ENCODE measurements at places on chromosomes 7 and 10.

- no peak for DNase-seq
Measured at GRCh38 chr7:30900803-30901362, 10.8 kb upstream of the AQP1 start.

DNA sequence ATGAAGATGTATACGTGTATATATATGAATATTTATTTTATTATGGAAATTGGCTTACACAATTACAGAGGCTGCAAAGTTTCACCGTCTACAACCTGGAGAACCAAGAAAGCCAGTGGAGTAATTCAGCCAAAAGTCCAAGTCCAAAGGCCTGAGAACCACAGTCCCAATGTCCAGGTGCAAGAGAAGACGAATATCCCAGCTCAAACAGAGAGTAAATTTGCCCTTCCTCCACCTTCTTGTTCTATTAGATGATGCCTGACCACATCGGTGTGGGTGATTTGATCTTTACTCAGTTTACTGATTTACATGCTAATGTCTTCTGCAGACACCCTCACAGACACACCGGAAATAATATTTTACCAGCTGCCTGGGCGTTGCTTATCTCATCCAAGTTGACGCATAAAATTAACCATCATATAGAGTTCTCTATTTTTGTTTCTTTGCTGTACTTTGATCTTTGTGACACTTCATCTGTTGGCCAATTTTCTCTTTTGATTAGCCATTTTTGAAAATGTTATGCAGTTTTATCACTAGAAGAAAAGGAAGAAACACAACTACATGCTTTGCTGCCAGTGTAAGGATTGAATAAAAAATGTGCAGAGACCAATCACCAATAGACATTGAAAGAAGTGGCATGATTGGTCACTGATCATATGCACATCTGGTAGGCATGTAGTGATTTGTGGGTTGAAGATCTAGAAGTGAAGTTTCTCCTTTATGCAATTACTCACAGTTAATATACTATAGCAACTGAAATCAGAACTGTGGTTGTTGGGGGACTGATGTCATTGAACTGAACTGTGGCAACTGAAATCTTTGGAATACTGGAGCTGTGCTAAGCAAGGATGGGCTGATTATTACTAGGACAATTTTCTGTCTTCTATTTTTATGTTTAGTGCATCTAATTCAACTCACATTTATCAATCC is 68.5 kb downstream of the EPDR1 start:
- DNase-seq, result no peak

DNA sequence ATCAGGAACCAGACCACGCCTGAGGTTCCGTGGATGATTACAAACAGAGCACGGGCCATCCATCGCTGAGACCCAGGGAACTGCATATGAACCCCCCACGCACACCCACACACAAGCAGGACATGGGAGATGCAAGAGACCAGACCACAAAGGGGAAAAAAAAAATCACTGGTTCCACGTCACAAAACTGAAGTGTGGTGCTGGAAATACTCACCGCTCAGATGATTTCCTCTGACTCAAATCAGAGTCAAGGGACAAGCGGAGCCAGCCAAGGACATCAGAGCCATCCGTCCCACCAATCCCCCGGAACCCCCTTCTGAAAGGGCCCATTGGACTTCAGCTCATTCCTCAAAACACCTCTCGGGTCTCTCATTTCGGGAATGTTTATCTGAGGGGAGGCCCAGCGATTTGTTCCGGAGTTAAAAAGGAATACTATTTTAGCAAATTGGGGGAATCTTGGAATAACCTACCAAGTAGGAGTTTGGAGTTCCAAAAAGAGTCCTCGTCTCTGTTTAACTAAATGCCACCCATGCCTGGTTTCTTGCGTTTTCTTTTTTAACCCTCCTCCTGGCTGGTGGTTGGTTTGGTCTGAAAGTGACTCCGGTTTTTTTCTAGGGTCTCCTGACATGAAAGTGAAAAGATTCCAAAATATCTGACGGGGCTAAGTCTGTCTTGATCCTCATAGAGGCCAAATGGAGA is 15.0 kb downstream of the SNX8 start:
- DNase-seq, result no peak

- DNase-seq, result no peak
Measured at GRCh38 chr10:89228962-89229361, 21.8 kb upstream of the CH25H start.

DNA sequence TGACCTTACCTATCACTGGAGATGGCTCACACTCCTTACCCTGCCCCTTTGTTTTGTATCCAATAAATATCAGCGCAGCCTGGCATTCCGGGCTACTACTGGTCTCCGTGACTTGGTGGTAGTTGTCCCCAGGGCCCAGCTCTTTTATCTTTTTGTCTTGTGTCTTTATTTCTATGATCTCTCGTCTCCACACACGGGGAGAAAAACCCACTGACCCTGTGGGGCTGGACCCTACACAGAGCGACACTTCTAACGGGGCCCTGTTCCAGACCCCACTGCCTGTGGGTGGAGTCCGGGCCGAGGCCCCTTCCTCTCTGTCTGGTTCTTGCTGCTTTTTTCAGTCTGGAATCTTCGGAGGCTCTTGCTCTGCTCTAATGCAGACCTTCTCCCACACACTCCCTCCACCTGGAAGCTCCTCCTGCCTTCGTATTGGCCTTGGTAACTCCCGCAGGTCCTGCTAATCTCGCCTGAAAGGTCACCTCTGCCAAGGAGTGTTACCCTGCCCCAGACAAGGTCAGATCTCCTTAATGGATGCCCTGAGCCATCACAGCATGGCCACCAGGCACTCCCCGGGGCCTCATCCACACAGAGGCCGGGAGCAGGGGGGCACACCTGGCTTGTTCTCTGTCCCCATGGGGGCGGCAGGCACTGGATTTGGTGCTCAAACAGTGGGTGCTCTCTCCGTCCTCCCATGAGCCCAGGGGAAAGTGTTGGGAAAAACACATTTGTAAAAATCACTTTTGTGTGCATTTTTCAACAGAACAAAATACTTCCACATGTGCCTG is 531.7 kb downstream of the PTPRN2 start:
- DNase-seq, result no peak

- DNase-seq, result no peak
Measured at GRCh38 chr10:76430061-76430645, 998.7 kb downstream of the LRMDA start.

DNA sequence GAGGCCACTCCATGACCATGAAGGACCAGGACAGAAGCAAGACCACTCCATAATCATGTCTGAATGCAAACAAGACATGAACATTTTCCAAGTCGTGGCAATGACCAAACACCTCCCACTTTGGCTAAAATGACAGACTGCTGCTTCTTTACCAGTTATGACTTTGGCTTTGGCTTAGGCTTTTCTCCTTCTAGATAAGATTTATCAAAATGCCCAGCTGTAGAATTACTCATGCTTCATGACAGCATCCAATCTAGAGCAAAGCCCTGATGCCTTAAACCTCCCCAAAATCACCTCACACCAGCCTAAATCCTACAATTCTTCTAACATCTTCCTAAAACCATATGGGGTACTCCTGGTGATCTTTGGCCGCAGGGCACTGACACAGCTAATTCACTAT is 102.1 kb downstream of the VPS41 start:
- no peak for DNase-seq

DNA sequence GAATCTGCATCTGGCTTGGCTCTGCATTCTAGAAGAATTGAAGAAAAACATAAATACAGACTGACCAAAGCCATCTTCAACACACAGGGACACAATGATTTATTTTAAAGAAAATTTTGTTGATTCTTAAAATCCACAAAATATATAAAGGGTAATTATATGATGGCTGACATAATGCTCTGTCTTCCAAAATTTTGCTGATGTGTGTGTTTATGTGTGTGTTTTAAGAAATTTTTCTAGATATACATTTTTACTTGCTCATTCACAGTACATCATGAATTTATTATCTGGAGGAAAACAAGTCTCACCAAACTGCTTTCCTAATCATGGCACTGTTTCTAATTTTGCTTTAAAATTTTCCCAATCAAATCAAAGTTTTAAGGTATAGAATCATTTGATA is 442.6 kb downstream of the PARD3 start:
- DNase-seq, result no peak

DNA sequence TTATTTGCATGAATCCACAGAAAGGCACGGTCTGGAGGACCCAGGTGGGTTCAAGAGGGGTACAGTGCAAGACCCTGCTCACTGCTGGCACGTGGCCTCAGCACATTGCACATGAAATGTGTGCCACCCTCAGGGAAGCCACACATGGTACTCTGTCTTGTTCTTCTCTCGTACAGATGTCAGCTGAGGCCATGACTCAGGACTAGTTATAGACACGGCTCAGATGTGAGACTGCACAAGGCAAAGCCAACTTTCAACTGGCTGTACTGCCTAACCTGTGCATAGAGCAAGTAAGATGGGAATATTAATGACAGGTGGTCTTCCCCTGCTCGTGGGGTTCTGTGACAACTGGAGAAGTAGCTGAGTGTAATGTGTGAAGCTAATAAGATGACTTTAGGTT is 249.4 kb upstream of the CTBP2 start:
- DNase-seq, result no peak

- DNase-seq, result no peak
Measured at GRCh38 chr10:70669015-70669414, 3.3 kb upstream of the ADAMTS14 start.

DNA sequence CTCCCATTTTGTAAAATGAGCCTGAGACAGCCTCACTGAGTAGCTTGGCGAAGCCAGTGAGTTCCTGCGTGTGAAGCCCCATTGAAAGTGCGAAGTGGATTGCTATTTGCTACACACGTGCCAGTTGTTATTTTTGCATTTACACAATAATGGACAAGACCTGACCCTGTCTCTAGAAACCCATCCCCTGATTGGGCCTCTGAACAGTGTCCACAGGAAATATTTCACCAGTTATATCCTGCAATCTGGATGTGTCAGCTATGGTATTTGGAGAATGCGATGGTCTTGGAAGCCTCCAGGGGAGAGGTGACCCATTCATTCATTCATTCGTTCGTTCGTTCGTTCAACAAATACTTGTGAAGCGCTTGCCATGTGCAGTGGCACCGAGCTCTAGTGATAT is 37.1 kb downstream of the COL13A1 start:
- DNase-seq, result no peak

DNA sequence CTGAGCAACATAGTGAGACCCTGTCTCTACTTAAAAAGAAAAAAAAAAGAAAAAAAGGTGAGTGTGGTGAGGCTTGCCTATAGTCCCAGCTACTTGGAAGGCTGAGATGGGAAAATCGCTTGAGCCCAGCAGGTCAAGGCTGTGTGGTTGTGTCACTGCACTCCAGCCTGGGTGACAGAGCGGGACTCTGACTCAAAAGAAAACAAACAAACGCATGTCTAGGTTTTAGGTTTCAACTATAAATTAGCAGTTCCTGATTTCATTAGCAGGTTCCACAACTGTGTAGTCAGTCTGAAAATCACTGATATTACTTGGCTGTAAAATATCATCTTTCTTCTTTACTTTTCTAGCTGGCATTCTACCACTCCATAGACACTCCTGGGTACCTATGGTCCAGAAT is 155.7 kb upstream of the HGF start:
- no peak for DNase-seq

GRCh38 chr10:45241865-45242520 is 73.4 kb downstream of the OR13A1 start:
- no peak for DNase-seq

GRCh38 chr10:86023931-86024280 is 342.7 kb downstream of the GRID1 start:
- no peak for DNase-seq

GRCh38 chr10:92126100-92126650 is 164.7 kb downstream of the CPEB3 start:
- no peak for DNase-seq

- peak; percentile 84 for DNase-seq
Measured at GRCh38 chr10:63268798-63269503, 135.8 kb downstream of the NRBF2 start.

GRCh38 chr10:16116404-16117304 is 256.3 kb upstream of the MINDY3 start:
- DNase-seq, result no peak

GRCh38 chr10:117175901-117176534 is 21.3 kb upstream of the KCNK18 start:
- DNase-seq, result peak; percentile 55

GRCh38 chr7:98681951-98682350 is 64.9 kb downstream of the NPTX2 start:
- no peak for DNase-seq

GRCh38 chr10:119783665-119784027 is 57.8 kb downstream of the INPP5F start:
- DNase-seq, result no peak

- no peak for DNase-seq
Measured at GRCh38 chr10:131205556-131205955, 106.0 kb downstream of the TCERG1L start.

DNA sequence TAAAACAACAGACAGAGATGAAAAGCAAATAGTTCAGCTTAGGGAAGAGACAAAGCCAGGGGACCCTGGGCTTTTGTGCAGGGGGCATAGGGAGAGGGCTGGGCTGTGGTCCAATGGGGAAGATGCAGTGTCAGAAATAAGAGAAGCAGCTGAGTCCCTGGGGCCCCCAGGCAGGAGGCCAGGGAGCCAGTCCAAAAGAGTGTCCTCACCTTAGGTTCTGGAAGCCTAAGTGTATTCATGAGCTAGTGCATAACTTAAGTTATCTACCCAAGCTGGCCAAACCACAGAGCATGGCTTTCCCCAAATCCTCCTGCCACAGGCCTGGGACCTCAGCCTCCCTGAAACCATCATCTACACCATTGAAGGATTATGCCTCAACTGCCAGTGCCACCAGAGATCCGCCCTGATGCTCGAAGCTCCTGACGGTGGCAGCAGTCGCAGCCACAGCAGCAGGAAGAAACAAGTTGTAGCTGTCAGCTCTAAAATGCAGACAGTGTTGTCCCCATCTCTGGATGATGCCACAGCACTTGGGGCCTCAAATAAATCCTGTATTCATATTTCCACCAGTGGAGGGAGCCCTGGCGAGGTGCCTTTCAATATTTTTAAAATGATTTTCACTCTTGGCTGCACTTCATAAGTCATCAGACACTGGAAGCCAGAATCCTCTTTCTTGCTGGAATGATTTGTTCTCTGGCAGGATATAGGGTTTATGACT is 574.6 kb downstream of the GRID1 start:
- no peak for DNase-seq

DNA sequence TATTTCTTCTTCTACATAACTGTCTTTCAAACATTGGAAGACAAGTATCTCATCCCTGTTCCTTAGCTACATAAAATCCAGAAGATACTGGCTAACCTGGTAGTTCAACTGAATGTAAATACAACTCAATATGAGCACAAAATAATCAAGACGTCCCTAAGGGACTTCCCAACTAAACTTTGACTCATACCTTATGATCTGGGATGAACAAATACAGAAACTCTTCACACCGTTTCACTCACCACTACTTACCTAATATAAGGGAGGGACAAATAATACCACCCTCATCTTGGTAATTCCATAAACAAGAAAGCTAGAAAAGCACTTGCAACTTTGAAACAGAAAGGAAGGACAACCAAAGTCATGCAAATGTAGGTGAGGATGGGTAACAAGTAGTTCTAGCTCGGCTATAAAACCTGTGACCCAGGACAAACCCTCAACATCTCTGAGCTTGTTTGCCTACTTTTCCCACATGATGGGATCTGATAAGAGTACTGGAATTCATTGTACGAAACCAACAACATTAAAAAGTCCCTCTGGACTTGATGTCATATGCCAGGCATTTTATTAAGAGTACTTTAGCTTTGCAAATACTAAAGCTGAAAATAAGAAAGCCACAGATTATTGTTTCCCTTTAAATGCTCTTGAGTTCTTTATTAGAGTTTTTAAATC is 121.9 kb downstream of the STRA8 start:
- no peak for DNase-seq

- no peak for DNase-seq
Measured at GRCh38 chr7:5234852-5235831, 45.1 kb downstream of the WIPI2 start.
